ENCODE measurements at places on chromosomes 3 and 15.

- DNase-seq: no peak
Measured at GRCh38 chr3:127073941-127074820, 91.3 kb downstream of the PLXNA1 start.

GRCh38 chr3:33577173-33577572 is 137.0 kb upstream of the UBP1 start:
- no peak for DNase-seq

- no peak for DNase-seq
Measured at GRCh38 chr15:29844290-29844903, 22.1 kb upstream of the TJP1 start.

GRCh38 chr15:40830884-40831283 is 2.4 kb upstream of the PPP1R14D start:
- no peak for DNase-seq
